Vagina (tissue), 2 donors: ENCODE measurements at places on chromosomes 12 and 14. TPM values are rescaled to one million over a fixed set of nuclear protein-coding genes. Genes with fewer than 3 reads are reported as not detected.

RAD51AP1 gene
- 4.2 TPM for total RNA-seq

NEUROD4 gene
- not detected for total RNA-seq

SDS gene
- total RNA-seq = not detected

CYP27B1 gene
- total RNA-seq = 1.7 TPM

DNA sequence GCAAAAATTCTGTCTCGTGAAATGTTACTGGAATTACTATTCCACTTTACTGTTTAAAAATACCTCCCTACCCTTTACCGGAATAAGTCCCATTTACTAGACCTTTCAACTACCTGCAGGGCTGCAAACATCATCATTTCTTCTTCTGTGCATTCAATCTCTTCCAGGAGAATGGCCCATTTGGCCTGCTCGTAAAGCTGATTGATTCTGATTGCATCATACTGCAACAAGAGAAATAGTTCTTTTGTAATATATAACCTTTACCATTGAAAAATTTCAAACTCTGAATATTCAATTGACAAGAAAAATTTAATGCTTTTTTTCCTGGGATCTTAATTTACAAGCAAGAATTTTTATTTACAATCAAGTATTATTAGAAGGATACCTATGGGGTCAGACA lies 72.4 kb downstream of the FERMT2 start:
- DNase-seq = no peak
- peaks cover 29% of the 10 kb centered on the region for H3K36me3 ChIP-seq
- no peaks in the 10 kb centered on the region for H3K27me3 ChIP-seq
- no peak overlapping the region for H3K27ac ChIP-seq

DNA sequence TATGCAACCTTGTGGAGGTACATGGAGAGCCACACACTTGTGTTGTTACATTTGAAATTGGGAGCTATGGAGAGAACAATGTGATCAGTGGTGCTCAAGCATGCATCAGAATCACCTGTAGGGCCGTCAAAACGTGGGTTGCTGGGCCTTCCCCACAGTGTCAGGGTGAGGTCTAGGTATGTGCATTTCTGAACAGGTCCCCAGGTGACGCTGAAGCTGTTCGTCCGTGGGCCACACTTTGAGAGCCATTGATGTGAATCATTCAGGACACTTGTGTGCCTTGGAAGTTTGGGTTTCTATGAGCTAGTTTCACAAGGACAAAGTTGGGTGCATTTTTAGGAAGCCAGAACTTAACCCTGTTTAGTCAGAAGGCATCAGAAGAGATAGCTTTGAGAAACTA lies 291.7 kb upstream of the FKBP4 start:
- no peak overlapping the region for H3K27ac ChIP-seq
- H3K4me3 ChIP-seq = no peak overlapping the region
- no peaks in the 10 kb centered on the region for H3K27me3 ChIP-seq
- no peaks in the 10 kb centered on the region for H3K4me1 ChIP-seq
- no peaks in the 10 kb centered on the region for H3K36me3 ChIP-seq
- no peak for DNase-seq

DNA sequence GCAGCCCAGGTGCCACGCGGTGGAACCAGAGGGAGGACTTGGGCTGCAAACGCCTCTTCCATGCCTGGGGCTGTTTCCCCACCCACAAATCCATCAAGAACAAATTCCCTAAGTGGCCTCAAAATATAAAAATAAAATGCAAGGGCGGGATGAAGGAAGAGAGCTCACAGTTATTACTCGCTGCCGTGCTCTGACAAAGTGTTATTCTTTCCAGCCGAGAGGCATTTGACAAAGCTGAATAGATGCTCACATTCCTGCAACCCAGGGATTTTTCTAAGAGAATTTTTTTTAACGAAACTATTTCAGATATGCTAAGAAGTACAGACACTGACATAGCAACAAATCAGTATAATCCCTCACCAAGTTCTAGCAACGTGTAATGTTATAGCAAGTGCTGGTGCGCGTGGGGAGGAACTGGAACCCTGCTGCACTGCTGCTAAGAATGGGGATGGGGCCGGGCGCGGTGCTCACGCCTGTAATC lies 70.7 kb downstream of the SCARB1 start:
- no peaks in the 10 kb centered on the region for H3K4me1 ChIP-seq
- no peaks in the 10 kb centered on the region for H3K36me3 ChIP-seq
- no peak overlapping the region for H3K27ac ChIP-seq
- DNase-seq = no peak
- H3K4me3 ChIP-seq = no peak overlapping the region

DNA sequence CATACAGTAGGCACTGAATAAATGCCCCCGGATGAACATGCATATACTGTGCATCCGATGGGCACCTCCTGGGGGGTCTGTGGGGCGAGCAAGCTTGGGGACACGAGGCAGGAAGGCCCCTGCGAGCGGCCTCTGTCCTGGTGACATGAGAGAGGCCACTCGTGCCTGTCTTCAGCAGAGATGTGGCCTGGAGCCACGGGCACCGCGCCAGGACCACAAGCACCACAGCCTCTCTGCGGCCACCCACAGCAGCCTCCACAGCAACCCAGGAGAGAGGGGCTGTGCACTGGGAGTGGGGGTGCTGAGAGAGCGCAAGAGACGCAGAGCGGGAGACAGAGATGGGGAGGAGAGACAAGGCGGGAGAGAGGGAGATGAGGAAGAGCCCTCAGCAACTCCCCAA lies 118.5 kb downstream of the RFLNA start:
- H3K4me3 ChIP-seq = no peak overlapping the region
- no peaks in the 10 kb centered on the region for H3K36me3 ChIP-seq

- H3K27ac ChIP-seq = peak overlapping the region; percentile 71
- H3K36me3 ChIP-seq = no peaks in the 10 kb centered on the region
- no peaks in the 10 kb centered on the region for H3K27me3 ChIP-seq
- no peak for DNase-seq
These were observed 30.5 kb downstream of the SH2B3 start for GRCh38 chr12:111436266-111436665.

- no peaks in the 10 kb centered on the region for H3K36me3 ChIP-seq
- peak overlapping the region; percentile 20 for H3K27ac ChIP-seq
- no peaks in the 10 kb centered on the region for H3K27me3 ChIP-seq
- peak overlapping the region; percentile 19 for H3K4me3 ChIP-seq
- no peak for DNase-seq
These were observed 32.4 kb upstream of the PPP1R13B start for GRCh38 chr14:103879570-103880347.

- no peaks in the 10 kb centered on the region for H3K27me3 ChIP-seq
- H3K27ac ChIP-seq = no peak overlapping the region
- DNase-seq = no peak
- no peaks in the 10 kb centered on the region for H3K4me1 ChIP-seq
- H3K36me3 ChIP-seq = no peaks in the 10 kb centered on the region
These were observed 64.1 kb downstream of the RAD51B start for GRCh38 chr14:67883717-67884116.

DNA sequence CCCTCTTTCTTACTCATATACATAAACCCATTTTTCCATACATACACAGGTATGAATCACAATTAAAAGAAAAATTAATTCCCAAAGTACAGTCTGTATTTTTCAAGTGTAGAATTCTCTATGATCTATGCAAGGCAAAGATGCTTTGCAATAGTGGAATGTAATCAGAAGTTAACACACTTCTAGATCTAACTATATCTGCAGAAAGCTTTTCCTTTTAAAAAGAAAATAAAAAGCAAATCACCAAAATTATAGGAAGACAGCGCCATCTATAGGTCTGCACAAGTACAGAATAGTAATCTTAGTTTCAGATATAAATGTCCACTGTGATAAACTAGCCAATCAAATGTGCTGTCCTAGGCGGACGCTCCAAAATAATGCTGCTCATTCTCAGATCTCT lies 22.0 kb downstream of the SLC25A21 start:
- H3K27ac ChIP-seq = no peak overlapping the region
- H3K27me3 ChIP-seq = no peaks in the 10 kb centered on the region
- no peak for DNase-seq

GRCh38 chr12:92000597-92000996 lies 145.0 kb downstream of the BTG1 start:
- no peak overlapping the region for H3K27ac ChIP-seq
- no peak overlapping the region for H3K4me3 ChIP-seq
- no peak for DNase-seq
- no peaks in the 10 kb centered on the region for H3K36me3 ChIP-seq

GRCh38 chr12:63990828-63991547 lies 146.5 kb downstream of the SRGAP1 start:
- no peak for DNase-seq
- no peaks in the 10 kb centered on the region for H3K27me3 ChIP-seq
- no peak overlapping the region for H3K4me3 ChIP-seq
- H3K36me3 ChIP-seq = no peaks in the 10 kb centered on the region
- no peak overlapping the region for H3K27ac ChIP-seq

DNA sequence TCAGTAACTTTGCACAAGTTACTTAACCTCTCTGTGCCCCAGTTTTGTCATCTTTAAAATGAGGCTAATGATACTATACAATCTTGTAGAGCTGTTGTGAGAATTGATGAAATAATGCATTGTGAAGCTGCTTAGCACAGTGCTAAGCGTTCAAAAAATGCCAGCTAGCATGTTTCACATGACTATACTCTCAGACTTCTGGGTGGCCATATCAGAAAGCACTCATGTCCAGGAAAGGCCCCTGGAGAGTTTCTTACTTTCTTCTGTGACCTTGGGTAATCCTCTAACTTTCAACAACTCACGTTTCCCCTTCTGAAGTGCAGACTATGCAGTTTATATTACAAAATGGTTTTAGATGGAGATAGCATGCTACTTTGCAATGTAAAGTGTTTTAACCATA lies 68.1 kb downstream of the TPH2 start:
- H3K27me3 ChIP-seq = no peaks in the 10 kb centered on the region
- no peak for DNase-seq
- no peaks in the 10 kb centered on the region for H3K36me3 ChIP-seq
- peaks cover 4% of the 10 kb centered on the region for H3K4me1 ChIP-seq
- H3K27ac ChIP-seq = no peak overlapping the region
